ENCODE measurements at places on chromosomes 1 and 21.
A peak's percentile ranks its signal among the peaks of the same experiment; 100 is the strongest.

DNA sequence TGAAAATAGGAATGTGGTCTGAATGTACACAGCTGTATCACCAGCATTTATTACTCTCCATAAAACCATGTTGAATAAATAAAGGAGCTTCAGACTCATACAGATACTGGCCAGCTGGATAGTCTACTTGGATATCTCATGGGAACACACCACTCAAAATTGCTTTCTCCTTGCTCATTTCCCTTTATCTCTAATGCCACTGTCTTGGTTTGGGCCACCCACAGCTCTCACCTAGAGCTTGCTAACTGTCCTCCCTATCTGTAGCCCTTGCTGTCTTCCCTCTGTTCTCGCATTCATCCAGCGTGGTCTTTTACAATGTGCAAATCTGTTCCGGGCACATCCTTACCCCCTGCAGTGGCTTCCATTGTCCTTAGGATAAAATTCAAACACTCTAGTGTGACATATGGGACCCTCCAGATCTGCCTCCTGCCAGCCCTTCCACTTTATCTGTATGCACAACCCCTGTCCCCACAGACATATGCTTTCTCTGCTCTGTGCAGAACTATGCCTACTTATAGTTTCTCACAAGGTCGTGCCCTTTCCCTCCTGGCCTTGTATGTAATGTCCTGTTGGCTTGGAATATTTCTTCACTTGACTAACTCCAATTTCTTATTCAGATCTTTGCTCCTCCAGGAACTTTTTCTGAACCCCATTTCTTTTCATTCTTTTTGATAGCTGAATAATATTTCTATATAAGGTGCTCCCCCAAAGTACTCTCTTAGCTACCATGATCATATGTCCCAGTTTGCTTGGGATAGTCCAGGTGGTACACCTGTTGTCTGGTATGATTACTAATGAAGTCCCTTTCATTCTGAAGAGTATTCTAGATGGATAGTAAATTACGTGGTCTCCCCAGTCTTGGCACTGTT is 2.9 kb downstream of the FLVCR1 start:
- DNase-seq: no peak

DNA sequence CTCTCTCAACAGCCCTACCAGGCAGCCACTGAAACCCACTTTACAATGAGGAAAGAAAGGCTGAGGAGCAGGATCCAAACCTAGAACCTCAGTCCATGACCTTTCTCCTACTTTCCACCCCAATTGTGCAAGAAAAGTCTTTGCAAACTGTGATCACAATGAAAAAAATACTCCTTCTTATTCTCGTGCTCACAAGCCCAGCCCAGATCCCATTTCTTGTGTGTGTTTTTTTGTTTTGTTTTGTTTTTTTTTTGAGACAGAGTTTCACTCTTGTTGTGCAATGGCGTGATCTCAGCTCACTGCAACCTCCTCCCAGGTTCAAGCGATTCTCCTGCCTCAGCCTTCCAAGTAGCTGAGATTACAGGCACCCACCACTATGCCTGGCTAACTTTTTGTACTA is 97.7 kb downstream of the CRYAA start:
- no peak for DNase-seq

DNA sequence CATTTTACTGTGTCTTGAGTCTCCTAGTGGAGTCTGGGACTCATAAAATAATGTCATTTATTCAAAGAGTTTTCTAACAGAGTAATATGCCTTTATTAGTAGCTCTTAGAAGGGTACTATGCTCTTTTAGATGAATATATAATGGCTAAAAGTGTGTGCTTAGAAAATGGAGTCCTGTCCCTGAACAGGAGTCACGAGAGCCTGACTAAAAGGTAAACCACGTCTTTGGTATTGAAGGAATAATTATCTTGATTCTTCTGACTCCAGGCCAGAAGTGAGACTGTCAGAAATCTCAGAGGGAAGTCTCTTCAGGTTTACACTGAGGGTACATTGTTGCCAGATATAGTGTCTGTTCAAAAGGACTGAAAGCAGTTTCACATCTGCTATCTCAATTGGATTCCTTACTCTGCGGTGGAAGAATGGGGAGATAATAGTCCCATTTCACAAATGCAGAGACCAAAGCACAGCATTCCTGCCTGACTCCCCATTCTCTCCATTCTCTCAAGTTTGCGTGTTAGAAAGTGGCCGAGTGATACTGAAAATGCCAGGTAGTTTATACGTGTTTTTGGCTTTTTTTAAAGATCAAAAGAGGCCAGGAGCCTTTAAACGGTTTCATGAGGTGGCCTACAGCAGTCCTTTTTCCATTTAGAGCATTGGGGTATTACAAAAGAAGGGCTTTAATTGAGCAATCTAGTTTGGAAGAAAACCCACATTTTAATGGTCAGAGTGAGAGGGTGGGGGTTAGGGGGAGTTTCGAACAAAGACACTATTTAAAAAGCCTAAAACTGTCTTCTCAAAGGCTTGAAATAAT is 176.6 kb downstream of the VPS13D start:
- DNase-seq: no peak

GRCh38 chr1:218823291-218823900 is 350.3 kb upstream of the LYPLAL1 start:
- DNase-seq: no peak

DNA sequence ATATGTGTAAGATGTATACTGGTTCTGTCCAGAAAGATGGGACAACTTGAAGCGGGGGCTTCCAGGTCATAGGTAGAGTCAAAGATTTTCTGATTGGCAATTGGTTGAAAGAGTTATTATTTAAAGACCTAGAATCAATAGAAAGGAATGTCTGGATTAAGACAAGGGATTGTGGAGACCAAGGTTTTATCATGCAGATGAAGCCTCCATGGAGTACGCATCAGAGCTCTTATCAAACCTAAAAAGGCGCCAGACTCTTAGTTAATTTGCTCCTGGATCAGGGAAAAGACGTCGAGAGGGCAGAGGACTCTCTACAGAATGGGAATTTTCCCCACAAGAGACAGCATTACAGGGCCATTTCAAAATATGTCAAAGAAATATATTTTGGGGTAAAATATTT is 23.7 kb upstream of the ETV3 start:
- DNase-seq: no peak

DNA sequence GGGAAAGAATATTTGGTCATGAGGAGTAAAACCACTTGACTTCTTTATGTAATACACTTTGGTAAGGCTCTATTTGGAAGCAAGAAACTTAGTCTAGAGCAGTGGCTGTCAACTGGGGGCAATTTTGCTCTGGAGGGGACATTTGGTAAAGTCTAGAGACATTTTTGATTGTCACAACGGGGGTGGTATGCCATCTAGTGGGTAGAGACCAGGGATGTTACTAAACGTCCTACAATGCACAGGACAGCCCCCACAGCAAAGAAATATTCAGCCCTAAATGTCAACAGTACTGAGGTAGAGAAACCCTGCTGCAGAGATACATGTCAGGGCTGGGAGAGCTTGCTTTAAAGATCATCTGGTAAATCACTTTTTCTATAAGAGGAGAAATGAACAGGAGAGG is 13.5 kb downstream of the FUCA1 start:
- no peak for DNase-seq

- DNase-seq: no peak
Observed at GRCh38 chr1:226953175-226953800, 13.2 kb downstream of the COQ8A start.

DNA sequence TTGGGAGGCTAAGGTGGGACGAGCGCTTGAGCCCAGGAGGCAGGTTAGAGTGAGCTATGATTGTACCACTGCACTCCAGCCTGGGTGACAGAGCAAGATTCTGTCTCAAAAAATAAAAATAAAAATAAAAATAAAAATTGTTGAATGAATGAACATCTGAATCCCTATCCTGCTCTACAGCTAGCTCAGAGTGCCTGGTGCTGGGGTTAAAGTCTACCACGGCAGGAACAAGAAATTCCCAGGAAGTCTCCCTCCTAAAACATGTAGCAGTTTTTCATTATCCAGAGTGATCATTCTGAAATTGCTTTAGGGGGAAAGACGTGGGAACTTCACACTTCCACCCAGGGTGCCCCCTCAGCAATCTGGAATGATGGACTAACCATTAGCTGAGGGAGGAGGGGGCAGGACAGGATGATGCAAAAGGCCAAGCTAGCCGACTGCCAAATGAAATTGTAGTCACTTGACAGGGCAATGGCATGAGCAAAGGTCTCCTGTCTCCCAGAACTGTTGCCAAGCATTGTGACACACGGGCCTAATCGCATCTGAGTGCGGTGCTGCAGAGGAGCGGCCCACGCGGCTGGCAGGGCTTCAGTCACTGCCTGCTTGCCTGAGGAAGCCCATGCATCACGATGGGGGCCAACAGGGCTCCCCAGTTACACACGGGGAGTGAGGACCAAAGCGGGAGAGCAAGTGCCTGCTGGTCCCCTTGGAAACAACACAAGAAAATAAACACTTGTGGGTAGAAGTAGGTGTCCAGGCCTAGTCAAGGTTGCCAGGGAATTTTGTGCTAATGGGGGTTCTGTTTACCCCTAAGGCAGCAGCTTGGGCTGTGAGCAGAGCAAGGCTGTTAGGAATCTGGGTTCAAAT is 85.7 kb downstream of the NENF start:
- peak; percentile 26 for DNase-seq

- no peak for DNase-seq
Observed at GRCh38 chr1:67571901-67572593, 113.0 kb upstream of the GADD45A start.

Measured in urothelium cell line (cell line).